GM04504 (cell line): ENCODE measurements at places on chromosomes 4 and X.
A peak's percentile ranks its signal among the peaks of the same experiment; 100 is the strongest.

DNA sequence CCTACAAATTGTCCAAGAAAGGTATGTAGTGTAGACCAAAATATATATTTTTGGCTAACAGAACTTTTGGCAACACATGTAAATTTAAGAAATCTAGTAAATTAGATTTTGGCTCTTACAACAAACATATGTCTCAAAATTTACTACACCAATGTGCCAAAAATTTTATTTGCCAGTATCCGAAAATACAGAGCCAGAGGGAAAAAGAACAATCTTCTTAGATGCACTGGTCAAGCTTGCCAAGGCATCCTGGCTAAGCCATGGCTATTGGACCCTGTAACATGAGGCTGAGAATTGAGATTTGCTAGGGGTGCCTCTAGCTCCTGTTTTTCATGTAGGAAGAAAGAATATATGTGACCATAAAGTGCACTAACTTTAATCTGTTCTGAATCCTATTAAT, 91.8 kb downstream of the GABRG1 start:
- DNase-seq: no peak

GRCh38 chrX:21996872-21997455, 35.2 kb upstream of the PHEX start:
- DNase-seq: peak; percentile 8

DNA sequence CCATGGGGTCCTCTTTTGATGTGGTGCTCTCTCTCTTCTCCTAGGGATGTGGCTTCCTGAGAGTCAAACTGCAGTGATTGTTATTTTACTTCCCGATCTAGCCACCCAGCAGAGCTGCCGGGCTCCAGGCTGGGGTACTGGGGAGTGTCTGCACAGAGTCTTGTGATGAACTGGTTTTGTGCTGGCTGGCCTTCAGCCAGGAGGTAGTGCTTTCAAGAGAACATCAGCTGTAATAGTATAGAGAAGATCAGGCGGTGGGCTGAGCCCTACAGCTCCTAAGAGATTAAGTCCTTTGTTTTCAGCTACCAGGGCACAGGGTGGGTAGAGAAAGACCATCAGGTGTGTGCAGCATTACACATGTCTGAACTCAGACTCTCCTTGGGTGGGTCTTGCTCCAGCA, 59.0 kb upstream of the AGTR2 start:
- DNase-seq: no peak

DNA sequence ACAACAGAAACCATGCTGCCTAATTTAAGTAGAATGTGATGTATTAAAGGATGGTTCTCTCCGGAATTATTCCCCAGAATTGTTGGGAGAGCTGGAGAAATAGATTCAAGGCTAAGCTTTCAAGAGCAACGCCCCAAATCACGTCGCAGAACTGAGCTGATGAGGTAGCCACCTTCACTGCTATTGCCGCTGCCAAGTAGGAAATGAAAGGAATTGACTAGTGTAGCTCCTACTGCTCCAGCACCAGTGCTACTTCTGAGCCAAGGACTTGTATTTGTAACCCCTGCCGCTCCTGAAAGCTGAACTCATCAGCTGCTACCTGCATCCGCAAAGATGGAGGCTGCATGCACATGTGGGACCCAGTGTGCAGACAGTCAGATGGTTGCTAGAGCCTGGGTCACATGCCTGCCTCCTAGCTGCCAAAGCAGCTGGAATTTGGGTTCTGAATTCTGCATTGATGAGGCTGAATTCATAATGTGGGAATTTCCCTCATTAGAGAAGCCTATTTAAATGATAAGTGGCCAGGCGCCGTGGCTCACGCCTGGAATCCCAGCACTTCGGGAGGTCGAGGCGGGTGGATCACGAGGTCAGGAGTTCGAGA, 173.9 kb downstream of the PDGFRA start:
- DNase-seq: no peak

DNA sequence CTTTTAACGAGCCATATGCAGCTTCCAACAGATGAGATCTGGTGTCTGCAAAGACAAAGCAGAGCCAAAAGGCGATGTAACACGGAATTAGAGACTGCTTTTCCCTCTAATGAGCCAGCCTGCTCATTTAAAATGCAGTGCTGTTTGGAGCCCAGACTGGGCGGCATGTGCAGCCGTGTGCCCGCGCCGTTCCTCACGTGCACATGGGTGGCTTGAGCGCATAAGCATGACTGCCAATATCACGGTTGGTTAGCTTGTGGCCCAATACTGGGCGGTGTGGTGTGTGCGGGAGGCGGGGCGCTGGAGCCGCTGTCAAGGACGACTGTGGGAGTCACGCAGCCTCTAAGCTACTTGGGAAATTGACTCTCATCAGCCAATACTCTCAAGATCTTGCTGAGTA, 87.0 kb upstream of the SCOC start:
- DNase-seq: no peak

DNA sequence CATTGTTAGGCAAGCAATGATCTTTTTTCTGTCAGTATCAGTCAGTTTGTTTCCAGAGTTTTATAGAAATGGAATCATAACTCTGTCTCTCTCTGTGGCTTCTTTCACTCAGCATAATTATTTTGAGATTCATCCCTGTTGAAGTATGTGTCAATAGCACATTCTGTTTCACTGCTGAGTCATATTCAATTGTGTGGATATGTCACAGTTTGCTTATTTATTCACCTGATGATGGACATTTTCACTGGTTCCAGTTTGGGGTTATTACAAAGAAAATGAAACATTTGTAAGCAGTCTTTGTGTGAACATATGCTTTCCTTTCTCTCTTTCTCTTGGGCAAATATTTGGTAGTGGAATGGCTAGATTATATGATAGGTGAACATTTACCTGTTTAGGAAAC, 10.2 kb upstream of the ZNF718 start:
- DNase-seq: no peak

DNA sequence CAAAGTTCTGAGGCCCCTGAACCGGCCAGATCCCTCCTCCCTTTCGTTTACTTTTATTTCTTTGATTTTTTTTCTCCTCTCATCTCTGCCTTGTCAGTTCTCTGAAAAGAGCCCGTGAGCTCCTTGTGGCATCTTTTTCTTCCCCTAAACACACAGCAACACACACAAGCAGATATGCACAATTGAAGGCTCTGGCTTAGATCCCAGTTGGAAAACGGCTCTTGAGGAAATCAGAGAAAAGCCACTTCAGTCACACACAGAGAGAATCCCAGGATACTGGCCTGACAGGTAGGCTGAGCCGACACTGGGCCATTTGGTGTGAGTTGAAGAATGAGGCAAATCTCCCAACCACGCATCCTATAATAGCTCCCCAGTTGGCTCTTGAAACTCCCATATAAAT, 12.9 kb downstream of the DIPK2B start:
- DNase-seq: no peak
